ENCODE measurements at places on chromosomes 5 and 9.

GRCh38 chr5:113017881-113018635 lies 41.5 kb downstream of the DCP2 start:
- no peak for DNase-seq

GRCh38 chr9:84230355-84231145 lies 110.0 kb downstream of the SLC28A3 start:
- DNase-seq, result no peak

DNA sequence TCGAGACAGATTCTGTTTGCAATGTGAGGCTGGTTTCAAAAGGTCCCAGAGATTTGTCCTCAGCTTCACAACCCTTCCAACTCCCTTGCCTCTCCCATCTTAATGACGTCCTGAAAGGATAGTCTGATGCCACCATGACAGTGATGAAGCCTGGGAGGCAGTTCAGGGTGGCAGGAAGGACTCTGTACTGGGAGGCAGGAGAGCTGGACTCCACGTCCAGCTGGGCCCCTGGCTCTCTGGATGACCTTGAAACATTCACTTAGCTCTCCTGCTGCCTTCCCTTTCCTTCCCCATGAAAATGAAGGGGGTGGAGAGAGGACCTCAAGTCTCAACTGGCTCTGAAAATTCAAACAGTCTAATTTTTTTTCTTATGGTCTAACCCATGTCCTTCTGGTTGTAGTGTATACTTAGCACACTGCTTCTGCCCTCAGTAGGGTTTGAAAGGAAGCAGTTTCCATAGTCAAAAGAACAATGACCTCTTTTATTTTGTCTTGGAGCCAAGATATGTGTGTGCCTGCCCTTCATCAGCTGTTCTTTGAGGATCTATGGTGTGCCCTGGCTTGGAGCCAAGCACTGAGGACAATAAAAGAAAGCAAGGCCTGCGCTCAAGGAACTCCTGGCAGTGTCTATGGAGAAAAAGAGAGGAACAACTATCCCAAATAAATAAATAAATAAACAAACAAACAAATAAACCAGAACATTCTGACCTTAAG lies 188.3 kb downstream of the GRIA1 start:
- no peak for DNase-seq

DNA sequence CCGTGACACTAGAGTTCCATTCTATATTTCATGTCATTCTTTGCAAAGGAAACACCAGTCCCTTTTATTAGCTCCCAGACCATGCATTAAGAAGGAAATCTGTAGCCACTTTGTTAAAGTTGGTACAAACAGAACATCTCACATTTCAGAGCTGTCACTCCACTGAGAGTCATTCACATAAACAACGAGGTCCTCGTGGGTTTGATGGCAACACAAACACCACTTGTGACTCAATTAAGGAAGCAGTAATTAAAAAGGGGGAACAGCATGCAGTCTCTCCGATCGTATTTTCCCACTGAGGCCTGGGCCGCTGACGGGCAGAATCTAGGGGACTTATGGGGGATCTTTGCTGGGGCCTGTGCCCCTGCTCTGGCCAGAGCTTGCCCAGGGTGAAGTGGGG lies 94.2 kb upstream of the ZNF618 start:
- no peak for DNase-seq

GRCh38 chr5:30687461-30687860 lies 506.0 kb upstream of the CDH6 start:
- DNase-seq, result no peak

DNA sequence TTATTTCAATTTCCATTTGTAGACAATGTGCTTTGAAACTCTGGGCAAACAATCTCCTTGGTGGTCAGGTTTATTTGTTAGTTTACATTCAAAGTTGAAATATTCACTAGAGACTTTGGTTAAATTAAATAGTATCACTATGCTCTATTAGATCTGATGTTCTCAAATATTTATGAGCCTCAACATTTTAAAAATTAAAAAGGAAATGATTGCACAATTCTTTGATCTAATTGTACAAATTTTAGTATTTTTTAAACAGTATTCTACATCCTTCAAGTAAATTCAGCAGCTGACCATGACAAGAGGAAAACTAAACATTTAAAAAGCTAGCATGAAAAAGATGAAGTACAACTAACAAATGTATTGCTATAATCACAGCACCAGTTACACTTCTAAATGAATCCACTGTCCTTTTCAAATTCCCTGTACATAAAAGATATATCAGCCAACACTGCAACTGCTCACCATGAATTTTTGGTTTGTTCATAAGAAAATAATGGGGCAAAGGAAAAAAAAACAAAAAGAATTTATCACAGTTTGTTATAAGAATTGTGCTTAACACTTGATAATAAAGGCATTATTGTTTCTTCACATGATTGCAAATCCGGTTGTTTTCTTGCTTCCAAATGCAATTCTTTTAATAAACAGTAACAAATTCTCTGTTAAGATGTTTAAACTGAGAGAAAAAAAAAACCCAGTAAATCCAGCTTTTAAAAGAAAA lies 10.7 kb downstream of the SETD9 start:
- DNase-seq, result no peak
